ENCODE measurements at places on chromosomes 6 and 20. TPM values are rescaled to one million over a fixed set of nuclear protein-coding genes. Genes with fewer than 3 reads are reported as not detected.

DNA sequence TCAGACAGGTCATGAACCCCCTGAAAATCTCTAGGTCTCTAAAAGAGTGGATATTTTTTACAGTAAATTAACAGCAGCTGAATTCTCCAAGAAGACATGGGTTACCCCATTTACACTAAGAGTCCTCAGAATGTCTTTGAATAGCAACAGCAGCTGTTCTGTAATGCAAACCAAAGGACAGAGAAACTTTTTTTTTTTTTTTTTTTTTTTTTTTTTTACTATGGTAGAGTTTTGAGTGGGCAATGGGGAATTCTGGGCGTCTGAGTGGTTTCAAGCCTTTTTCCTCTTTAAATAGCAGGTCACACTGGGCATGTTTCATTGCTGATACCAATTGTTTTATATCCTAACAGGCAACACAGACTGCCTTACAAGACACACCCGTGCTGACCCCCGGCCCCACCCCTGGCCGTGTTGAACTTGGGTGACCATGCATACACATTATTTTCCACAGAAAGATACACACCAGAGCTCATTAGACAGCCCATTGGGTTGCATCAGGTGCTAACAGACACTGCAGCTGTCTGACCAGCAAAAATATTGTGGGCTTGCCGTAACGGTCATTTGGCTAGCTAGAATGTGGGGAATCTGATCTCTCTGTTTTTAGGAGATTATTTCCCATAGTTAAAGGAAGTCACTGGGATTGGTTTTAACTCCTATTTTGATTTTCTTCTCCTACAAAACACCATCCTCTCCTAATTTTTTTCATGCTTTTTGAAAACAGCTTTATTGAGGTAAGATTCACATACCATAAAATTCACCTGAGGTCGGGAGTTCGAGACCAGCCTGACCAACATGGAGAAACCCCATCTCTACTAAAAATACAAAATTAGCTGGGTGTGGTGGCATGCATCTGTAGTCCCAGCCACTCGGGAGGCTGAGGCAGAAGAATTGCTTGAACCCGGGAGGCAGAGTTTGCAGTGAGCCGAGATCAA is 26.7 kb upstream of the IRF4 start:
- no peak for DNase-seq

- DNase-seq: no peak
Observed at GRCh38 chr6:16305788-16306187, 67.4 kb downstream of the GMPR start.

GRCh38 chr6:1416191-1416760 is 26.9 kb downstream of the FOXF2 start:
- DNase-seq: no peak

Gene CALHM6
- total RNA-seq: 1.5 TPM

Gene HLA-DRA
- 44.3 TPM for total RNA-seq

Gene CCR6
- 0.49 TPM for total RNA-seq

Gene FHL5
- 1.0 TPM for total RNA-seq

All from colonic mucosa (tissue), 4 donors.